Retina (tissue), 1 donor: ENCODE measurements at places on chromosomes 2 and 18.

DNA sequence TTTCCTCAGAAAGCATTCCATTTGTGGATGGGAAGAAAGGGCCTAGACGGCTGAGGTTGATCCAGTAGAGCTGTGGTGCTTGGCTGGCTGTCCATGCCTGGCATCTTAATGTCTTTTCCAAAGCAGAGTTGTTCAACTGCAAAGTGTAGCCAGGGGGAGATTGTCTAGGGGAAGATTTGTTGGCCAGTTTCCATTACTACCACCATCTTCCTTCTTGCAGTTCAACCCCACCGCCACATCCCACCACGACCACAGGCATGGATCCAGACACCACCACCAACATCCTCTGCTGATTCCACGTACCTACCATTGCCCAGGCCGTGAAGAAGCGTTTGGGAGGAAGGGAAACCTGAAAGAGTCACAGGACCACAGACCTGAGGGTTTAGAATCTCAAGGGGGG is 50.7 kb upstream of the HAAO start:
- no peak for DNase-seq

GRCh38 chr2:7403092-7403775 is 486.0 kb downstream of the RNF144A start:
- no peak for DNase-seq

- DNase-seq: peak; percentile 12
Measured at GRCh38 chr2:134029418-134029817, 224.5 kb upstream of the MGAT5 start.

DNA sequence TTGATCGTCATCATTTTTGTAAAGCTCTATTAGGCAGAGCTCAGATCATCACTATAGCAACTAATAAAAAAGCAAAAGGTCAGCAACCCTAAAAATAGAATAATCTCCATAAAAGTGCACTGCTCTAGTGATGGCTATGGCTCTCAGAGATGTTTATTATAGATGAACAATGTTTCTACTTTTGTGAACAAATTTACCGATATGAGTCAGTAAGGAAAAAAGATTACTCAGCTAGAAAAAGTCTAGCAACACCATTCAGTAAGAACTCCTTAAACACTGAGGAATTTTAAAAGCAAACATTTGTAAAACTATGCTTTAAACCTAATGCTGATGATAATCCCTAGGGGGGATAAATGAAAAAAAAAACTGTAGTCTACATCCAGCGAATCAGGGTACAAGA is 69.6 kb downstream of the ACVR1C start:
- DNase-seq: no peak

DNA sequence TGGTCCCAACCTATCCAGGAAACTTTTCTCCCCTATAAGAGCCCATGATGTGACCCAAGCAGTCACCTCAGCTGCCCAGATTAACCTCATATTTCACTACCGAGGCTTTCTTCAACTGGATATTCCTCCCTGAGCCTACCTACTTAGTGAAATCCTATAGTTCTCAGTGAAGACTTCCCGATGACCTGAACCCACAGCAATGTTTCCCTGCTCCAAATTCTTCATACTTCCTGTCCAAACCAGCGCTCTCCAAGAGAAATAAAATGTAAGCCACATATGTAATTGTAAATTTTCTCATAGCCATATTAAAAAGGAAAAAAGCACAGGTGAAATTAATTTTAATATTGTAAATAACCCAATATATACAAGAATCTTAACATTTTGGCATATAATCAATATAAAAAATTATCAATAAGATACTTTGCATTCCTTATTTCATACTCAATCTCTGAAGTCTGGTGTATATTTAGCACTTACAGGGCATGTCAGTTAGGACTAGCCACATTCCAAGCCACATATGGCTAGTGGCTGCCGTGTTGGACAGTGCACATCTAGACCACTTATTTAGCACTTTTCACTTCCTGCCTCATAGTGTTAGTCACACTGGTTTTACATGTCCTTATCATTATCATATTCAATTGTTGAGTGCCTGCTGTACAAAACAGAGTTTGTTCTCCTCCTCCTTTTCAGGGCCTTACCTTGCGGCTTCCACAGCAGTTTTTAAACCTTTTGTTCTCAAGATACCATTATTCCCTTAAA is 1.9 kb upstream of the STAT4 start:
- no peak for DNase-seq

GRCh38 chr2:160353166-160353565 is 140.4 kb downstream of the RBMS1 start:
- no peak for DNase-seq

- no peak for DNase-seq
Measured at GRCh38 chr2:11651856-11652548, 18.0 kb downstream of the NTSR2 start.
